ENCODE measurements at places on chromosomes 11 and 22. TPM values are rescaled to one million over a fixed set of nuclear protein-coding genes. Genes with fewer than 3 reads are reported as not detected.

DNA sequence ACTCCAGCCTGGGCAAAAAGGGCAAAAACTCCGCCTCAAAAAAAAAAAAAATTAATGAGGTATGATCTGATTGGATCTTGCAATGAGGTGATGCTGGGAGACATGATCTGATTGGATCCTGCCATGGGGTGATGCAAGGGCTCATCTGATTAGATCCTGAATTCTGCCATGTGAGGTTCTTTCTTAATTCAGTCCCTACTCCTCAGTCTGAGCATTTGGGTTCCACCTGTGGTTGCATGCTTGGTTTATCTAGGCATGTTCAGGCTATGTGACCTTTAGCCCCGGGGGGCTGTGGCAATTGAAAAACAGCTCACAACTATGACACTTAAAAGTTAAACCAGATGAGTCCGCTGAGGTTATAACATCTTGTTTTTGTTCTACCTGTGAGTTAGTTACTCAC lies 4.8 kb upstream of the TRIM6 start:
- DNase-seq, result no peak

GRCh38 chr11:68463714-68464113 lies 3.2 kb downstream of the PPP6R3 start:
- DNase-seq, result no peak

Gene STK33
- total RNA-seq, result 30.7 TPM

Gene CPT1A
- 27.2 TPM for total RNA-seq

Gene ART1
- not detected for total RNA-seq

Gene OR6T1
- not detected for total RNA-seq

DNA sequence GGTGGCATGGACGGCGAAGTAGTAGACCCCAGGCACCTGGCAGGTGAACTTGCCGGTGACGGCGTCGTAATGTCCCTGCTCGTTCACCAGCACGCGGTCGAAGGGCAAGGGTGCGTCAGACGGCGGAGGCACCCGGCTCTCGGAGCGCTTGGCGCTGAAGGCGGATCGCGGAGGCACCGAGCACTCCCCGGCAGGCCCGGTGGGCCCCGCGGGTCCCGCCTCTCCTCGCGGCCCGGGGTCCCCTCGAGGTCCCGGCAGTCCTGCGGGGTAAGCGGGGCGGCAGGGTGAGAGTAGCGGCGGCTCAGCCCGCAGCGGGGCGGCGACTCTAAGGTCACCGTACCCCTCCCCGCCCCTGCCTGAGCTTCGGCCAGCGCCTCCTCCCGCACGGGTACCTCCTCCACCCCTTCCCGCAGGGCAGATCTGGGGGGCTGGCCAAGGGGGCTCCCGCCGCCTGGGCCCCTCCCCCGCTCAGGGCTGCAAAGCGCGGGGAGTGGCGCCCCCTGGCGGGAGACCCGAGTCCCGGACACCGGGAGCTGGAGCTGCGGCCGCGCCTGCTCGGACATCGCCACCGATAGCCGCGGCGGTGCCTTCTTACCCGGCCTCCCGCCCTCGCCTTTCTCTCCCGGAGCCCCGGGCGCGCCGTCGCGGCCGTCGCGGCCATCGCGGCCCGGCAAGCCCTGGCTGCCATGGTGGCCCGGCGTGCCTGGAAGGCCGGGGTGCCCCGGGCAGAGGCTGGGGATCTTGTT lies 921 bp downstream of the C1QTNF5 start:
- peak; percentile 76 for DNase-seq

GRCh38 chr11:50298182-50298988 lies 265.7 kb downstream of the OR4C45 start:
- DNase-seq, result no peak

Gene GRIA4
- not detected for total RNA-seq

DNA sequence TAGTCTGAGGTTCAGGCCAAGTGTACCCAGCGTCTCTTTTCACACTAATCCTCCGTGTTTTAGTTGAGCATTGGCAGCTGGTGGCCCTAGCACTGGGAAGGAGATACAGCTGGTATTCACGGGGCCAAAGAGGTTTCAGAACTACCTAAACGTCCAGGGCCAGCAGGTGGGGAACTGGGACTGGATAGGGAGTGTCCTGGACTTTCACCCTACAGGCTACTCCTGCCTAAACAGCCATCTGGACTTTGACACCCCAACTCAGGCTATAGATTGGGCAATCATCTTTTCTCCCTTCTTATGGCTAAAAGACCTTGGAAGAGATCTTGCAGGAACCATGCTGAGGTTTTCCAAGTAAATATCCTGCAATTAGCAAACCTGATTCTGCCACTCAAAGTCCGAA lies 2.8 kb downstream of the SPON1 start:
- no peak for DNase-seq

Gene FAM118A
- 97.9 TPM for total RNA-seq

- DNase-seq, result peak; percentile 33
Observed at GRCh38 chr11:3126207-3126865, 38.8 kb downstream of the OSBPL5 start.

Gene CRYBA4
- not detected for total RNA-seq

DNA sequence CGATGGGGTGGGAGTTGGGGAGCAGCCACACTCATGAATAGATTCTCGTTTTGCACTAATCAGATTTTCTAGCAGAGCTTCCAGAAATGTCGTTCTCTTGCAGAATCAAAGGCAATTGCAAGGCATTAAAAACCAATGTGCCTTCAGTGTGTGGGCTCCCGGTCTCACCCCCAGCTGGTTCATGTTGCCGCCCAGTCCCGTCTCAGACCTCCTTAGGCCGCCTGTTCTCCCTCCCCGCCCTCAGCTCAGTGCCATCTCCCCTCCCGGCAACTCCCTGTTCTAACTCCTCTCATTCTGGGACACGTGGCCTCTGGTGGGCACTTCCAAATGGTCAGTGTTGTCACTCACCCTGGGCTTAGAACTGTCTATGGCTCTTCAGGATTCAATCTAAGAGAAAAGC lies 42.5 kb upstream of the SMIM38 start:
- DNase-seq, result no peak

Gene GRAMD1B
- total RNA-seq, result 2.5 TPM

Gene GGTLC2
- not detected for total RNA-seq

GRCh38 chr22:20464096-20464614 lies 26.5 kb upstream of the SCARF2 start:
- no peak for DNase-seq

- DNase-seq, result no peak
Observed at GRCh38 chr11:19345848-19346681, 105.3 kb upstream of the E2F8 start.

DNA sequence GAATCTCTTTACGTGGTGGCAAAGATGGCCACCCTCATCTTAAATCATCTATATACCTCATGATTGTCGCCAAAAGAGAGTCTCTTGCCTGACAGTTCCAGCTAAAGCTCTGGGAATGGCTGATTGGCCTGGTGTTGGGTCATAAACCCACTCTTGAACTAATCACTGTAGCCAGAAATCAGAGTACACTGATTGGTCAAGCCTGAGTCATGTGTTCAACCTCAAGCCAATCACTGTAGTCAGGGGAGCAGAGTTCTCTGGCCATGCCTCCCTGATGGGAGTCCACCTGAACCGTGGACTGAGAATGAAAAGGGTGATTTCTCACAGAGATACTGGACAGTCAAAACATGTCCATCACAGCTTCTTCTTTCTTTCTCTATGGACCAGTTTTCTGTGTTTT lies 45.8 kb downstream of the RCN1 start:
- no peak for DNase-seq

DNA sequence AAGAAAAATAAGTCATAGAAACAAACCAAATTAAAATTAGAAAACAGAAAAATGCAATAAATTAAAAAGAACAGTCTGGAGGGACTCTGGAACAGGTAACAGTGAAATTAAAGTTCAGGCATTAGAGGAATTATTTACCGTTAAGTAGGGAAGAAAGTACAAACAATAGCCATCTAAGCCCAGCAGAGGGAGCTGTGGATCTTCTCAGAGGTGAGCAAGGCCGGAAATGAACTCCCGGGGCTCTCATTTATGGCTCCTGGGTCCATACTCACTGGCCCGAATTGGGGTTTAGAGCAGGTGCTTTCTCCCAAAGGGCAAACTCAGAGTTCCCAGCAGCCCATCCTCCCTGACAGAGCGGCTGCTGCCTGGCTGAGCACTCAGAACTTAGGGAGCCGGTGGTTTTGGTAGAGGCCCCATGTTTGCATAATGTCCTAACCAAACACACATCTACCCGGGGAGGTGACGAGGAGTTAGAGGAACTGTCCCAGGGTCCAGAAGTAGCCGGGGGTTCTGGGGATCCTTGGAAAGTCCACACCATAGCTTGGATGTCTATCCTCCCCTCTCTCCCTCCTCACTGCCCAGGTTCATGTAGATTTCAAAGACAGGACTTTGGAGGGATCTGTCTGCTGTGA lies 87.8 kb upstream of the VPREB1 start:
- no peak for DNase-seq

GRCh38 chr11:120065876-120066275 lies 72.0 kb downstream of the TRIM29 start:
- DNase-seq, result no peak

DNA sequence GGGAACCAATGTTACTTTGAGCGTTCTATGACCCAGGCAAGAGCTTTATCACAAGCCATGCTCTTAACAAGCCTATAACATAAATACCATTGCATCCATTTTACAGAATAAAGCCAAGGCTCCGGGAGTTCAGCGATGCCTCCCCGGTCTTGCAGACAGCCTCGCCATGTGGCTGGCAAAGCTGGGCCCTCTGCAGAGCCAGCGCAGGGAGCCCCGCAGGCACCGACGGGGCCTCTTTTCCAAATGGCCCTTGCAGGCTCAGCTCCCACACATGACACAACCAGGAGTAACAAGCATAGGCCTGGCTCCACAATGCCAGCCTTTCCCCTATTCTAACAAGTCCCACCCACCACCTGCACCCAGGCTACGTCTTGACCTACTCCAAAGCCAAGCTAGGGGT lies 72.2 kb upstream of the TSPAN18 start:
- DNase-seq, result no peak

- peak; percentile 99 for DNase-seq
Observed at GRCh38 chr11:59668950-59669610, at the start of gene PATL1. Gene PATL1 (minus strand): TSS chr11:59669037. CDS start chr11:59668895, 142 bp downstream.

Gene SUSD2
- 17.6 TPM for total RNA-seq

GRCh38 chr22:23398701-23399366 lies 181.3 kb downstream of the IGLL1 start:
- no peak for DNase-seq

GRCh38 chr22:20174785-20175596 lies 24.1 kb upstream of the CCDC188 start:
- no peak for DNase-seq

DNA sequence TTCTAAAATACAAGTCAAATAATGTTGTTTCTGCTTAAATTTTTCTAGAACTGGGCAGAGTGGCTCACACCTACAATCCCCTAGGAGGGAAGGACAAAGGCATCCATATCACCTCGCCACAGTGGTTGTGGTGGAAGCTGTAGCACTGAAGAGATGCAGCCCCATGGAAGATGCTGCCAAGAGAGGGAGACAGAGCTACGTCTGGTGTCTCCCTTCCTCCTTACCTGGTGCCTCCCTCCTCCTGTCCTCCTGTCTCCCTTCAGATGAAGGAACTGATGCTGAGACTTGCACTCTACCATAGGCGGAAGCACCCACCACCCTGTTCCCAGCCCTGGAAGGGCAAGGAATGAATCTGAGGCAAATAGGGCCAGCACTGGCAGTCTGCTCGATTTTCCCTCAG lies 22.3 kb downstream of the MMP27 start:
- no peak for DNase-seq

DNA sequence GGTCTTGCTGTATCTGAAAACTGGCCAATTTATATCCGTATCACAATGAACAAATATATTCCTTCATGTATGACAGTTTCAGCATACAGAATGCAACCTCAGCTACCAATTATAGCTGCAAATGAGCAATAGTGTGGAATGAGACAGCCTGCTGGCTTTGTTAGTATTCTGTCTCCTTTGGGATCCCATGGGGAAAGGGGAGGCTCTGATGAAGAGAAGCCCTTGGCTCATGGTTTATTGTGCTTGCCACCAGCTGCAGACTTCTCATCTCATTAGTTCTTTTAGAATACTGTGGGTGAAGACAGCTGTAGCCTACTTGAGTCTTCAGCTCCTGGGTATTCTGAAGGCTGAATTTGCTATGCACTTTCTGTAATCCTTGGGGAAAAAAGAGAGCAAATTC lies 42.4 kb downstream of the PITPNB start:
- no peak for DNase-seq

DNA sequence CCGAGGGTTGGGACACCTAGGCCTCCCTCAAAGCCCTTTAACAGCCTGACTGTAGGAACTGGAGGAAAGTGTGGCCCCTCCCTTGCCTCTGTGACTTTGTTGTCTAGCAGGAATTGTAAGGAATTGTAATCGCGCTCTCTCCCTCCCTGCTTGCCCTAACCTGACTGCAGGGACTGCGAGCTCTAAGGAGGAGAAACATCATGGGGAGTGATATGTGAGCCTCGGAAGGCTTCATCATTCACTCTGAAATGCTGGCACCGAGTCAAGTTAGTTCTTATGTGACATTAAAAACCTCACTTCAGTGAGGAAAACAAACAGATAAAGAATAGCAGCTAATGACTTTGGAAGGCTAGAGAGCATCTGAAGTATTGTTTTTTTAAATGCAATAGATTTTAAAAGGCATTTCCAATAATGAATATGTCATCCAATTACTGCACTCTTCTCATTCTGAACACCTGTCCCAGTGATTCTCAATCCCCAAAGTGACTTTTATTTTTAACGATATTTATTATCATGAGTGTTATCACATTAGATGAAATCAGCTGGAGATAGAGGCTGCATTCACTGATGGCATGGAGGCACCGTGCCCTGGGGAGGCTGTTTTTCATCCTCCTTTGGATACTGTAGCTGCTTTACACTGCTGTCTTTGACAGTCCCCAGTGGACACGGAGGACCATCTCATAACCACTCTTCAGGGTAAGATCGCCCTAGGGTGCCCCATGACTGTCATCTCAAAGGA lies 58.5 kb upstream of the NTM start:
- no peak for DNase-seq

Gene CHRM4
- not detected for total RNA-seq

Gene SYT13
- total RNA-seq, result not detected

GRCh38 chr11:82996966-82997606 lies 74.6 kb downstream of the RAB30 start:
- DNase-seq, result no peak

DNA sequence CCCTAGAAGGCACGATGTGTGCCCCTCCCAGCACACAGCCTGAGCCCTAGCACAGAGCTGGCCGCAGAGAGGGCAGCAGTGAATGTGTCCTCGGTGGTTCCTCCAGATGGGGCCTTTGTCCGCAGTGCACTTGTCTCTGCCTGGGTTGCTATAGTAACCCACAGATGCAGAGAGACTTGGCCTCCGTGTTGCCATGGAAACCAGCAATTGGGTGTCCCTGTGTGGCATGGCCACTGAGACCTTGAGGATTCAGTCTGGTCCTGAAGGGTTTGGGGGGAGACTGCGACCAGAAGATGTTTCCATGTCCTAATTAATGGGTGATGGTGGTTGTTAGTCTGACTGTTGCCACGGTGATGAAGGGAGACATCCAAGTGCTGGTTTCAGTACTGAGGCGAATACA lies 42.6 kb upstream of the TUB start:
- no peak for DNase-seq

DNA sequence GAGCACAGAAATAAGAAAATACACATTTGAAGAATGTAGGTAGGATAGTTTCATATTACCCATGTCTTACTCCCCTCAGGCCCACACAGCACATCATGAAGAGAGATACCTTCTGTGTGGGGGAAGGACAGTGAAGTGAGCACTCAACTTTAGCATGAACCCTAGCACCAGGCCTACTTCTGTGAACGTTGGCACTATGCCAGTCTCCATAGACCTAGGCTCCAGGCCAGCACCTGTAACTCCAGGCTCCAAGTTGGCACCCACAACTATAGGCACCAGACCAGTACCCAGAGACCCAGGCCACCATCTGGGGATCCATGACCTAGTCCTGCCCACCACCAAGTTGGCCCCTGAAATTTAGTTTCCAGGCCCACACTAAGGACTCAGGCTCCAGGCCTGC lies 410.9 kb downstream of the INSC start:
- no peak for DNase-seq

Gene SCGB2A2
- not detected for total RNA-seq

Gene PHLDA2
- not detected for total RNA-seq
